Osteocyte (in vitro differentiated cells): ENCODE measurements at places on chromosomes 4 and X. TPM values are rescaled to one million over a fixed set of nuclear protein-coding genes. Genes with fewer than 3 reads are reported as not detected.
A peak's percentile ranks its signal among the peaks of the same experiment; 100 is the strongest.

DNA sequence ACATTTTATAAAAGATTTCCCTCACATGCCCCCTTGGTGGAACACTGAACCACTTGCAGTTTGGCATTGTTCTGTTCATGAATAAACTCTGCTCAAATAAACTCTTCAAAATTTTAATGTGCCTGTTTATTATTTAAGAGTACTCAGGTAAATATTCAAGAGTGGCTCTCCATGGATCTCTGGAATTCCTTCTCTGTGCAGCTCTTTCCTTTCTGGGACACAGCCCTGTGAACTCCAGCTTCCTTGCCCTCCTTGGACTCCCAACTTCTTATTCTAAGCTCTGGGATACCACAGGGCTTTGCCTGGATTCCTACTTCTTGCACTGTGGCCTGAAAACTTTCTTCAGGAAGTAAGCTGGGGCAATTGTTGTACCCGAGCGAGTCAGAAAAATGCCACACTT, 8.3 kb downstream of the BEX3 start:
- DNase-seq: no peak
- H3K4me3 ChIP-seq: no peak overlapping the region
- no peaks in the 10 kb centered on the region for H3K27me3 ChIP-seq
- no peaks in the 10 kb centered on the region for H3K4me1 ChIP-seq
- H3K36me3 ChIP-seq: no peaks in the 10 kb centered on the region
- H3K27ac ChIP-seq: no peak overlapping the region

DNA sequence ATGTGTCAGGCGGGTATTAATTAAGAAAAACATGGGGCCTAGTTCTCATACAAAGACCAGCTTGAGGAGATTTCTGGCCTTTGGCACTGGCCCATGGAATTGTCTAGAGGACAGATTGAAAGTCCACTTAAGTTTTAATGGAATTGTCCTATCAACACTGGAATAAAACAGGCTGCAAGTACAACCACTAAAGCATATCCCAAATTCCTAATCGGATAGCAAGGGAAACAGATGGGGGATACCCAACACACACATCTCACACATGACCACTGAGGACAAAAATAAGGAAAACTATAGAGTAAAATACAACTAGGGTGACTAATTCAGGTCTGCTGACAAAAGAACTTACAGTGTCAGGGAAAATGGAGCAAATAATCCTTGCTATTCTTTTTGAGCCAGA, 167.8 kb downstream of the GASK1B start:
- no peak for DNase-seq
- H3K27ac ChIP-seq: peak overlapping the region; percentile 69
- H3K36me3 ChIP-seq: peaks cover 3% of the 10 kb centered on the region
- H3K4me1 ChIP-seq: peaks cover 55% of the 10 kb centered on the region
- H3K27me3 ChIP-seq: no peaks in the 10 kb centered on the region
- H3K4me3 ChIP-seq: no peak overlapping the region

- H3K4me1 ChIP-seq: peaks cover 7% of the 10 kb centered on the region
- H3K4me3 ChIP-seq: no peak overlapping the region
- DNase-seq: no peak
- H3K27me3 ChIP-seq: peaks cover 2% of the 10 kb centered on the region
These were observed 18.3 kb downstream of the GRPR start for GRCh38 chrX:16141422-16142245.

DNA sequence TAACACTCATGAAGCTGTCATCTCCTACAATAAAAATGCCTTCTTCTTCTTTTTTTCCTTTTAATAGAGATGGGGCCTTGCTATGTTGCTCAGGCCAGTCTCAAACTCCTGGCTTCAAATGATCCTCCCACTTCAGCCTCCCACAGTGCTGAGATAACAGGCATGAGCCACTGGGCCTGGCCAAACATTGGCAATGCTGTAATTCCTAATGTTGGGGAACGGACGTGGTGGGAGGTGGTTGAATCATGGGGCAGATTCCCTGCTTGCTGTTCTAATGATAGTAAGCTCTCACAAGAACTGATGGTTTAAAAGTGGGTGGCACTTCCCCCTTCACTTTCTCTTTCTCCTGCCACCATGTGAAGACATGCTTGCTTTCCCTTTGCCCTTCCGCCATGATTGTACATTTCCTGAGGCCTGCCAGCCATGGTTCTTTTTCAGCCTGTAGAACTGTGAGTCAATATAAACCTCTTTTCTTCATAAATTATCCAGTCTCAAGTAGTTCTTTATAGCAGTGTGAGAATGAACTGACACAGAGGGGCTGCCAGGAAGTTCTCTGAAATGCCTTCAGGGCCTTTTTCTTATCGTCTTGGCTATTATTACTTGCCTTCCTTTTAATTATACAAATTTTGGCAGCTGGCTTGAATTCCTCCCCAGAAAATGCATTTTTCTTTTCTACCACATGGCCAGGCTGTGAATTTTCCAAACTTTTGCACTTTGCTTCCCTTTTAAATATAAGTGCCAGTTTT, 93.0 kb downstream of the CENPC start:
- H3K27me3 ChIP-seq: no peaks in the 10 kb centered on the region
- H3K36me3 ChIP-seq: peaks cover 13% of the 10 kb centered on the region
- peaks cover 1% of the 10 kb centered on the region for H3K4me1 ChIP-seq
- no peak overlapping the region for H3K27ac ChIP-seq
- DNase-seq: no peak

CITED1 gene
- 1.1 TPM in 1 of 2 replicates, not detected in the other for total RNA-seq

DNA sequence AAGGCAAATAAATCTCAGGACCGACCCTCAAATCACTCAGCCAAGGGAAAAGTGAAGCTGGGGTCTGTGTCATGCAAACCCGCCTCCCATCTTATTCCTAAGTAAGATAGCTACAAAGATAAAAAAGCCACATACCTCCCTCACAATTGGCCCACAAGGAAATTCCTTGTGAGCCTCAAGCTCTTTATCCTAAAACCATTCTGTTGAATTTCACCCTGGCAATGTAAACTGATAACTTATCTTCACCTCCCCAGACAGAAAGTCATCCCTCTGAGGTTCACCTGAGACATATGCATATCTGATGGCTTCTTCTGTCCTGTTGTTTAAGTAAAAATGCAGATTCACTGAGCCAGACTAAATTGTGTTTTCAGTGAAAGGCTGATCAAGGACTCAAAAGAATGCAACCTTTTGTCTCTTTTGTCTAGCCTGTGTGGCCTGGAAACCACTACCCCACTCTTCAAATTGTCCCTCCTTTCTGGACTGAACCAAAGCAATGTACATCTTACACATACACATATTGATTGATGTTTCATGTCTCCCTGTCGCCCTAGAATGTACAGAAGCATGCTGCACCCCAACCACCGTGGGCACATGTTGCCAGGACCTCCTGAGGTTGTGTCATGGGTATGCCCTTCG, 91.3 kb downstream of the MFAP3L start:
- no peaks in the 10 kb centered on the region for H3K36me3 ChIP-seq
- no peak overlapping the region for H3K27ac ChIP-seq
- peaks cover 2% of the 10 kb centered on the region for H3K27me3 ChIP-seq
- no peak for DNase-seq
- H3K4me3 ChIP-seq: no peak overlapping the region

PROM1 gene
- not detected in 2 replicates for total RNA-seq

DNA sequence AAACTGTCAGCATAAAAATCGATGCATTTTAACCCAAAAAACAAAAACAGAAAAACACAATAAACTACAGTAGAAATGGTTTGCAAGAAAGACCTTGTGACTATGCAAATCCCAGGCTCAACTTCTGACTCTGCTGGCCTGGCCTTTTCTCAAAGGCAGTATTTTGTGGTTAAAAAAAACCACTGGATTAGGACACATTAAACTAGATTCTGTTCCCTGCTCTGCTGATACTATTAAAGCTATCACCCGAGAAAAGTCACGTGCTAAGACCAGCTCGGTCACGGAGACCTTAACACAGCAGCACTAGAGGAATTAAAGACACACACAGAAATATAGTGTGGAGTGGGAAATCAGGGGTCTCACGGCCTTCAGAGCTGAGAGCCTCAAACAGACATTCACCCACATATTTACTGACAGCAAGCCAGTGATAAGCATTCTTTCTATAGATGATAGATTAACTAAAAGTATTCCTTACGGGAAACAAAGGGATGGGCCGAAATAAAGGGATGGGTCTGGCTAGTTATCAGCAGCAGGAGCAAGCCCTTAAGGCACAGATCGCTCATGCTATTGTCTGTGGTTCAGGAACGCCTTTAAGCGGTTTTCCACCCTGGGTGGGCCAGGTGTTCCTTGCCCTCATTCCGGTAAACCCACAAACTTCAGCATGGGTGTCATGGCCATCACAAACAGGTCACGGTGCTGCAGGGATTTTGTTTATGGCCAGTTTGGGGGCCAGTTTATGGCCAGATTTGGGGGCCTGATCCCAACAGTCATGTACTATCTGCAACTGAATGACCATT, 16.1 kb downstream of the CBR4 start:
- H3K4me3 ChIP-seq: no peak overlapping the region
- peaks cover 3% of the 10 kb centered on the region for H3K4me1 ChIP-seq
- H3K27ac ChIP-seq: peak overlapping the region; percentile 45
- DNase-seq: no peak
- no peaks in the 10 kb centered on the region for H3K27me3 ChIP-seq

FAM149A gene
- 2.0 and 2.3 TPM in 2 replicates for total RNA-seq

- no peak overlapping the region for H3K4me3 ChIP-seq
- H3K27me3 ChIP-seq: peaks cover 4% of the 10 kb centered on the region
- DNase-seq: no peak
These were observed 171.3 kb downstream of the UNC5C start for GRCh38 chr4:95377366-95377900.

- DNase-seq: no peak
- no peaks in the 10 kb centered on the region for H3K27me3 ChIP-seq
- H3K4me1 ChIP-seq: peaks cover 3% of the 10 kb centered on the region
- no peak overlapping the region for H3K4me3 ChIP-seq
- no peak overlapping the region for H3K27ac ChIP-seq
These were observed 287.7 kb upstream of the PCDH18 start for GRCh38 chr4:137819964-137820383.

GLRA3 gene
- total RNA-seq: not detected in 2 replicates

- no peak overlapping the region for H3K4me3 ChIP-seq
- DNase-seq: no peak
- peaks cover 5% of the 10 kb centered on the region for H3K36me3 ChIP-seq
- peak overlapping the region; percentile 99 for H3K27ac ChIP-seq
These were observed 26.1 kb downstream of the COQ2 start for GRCh38 chr4:83258461-83258860.

DNA sequence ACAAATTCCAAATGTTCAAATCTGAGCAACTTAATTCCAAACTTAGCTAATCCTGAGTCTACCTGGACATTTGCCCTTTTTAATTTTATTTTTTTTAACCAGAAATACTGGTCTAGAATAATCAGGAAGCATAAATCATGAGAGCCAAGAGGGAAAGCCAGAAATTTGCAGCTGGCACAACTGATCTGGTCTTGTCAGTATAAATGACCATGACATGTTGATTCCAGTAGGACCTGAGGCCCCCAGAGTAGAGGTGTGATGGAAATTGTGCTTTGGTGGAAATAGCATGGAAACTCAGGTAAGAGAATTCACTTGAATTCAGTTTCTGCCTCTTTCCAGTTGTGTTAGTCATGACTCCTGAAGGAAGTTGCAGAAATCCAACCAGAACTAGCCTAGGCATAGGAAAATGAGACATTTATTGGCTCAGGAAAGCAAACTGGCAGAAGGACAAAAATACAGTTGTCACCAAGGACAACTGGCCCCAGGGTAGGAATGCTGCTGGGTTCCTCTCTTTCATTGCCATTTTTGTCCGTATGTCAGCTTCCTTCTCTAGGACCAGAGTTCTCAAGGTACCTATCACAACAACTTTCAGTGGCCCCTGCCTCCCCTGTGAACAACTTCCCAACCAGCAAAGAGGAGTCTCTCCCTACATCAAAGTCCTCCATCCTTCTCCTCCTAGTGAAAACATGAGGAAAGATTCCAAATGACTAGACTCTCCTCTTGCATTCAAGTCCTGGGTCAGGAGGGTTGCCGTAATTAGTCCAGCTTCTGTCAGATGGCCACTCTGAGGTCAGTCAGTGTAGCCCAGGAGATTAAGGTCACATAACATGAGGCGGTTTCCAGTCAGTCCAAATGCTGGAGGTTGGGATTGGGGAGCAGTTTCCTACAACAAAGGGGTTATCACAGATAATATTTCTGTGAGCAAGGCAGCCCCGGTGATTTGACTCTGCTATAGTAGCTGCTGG, 29.3 kb upstream of the MYOZ2 start:
- no peaks in the 10 kb centered on the region for H3K36me3 ChIP-seq
- no peak overlapping the region for H3K4me3 ChIP-seq
- no peaks in the 10 kb centered on the region for H3K27me3 ChIP-seq
- peaks cover 22% of the 10 kb centered on the region for H3K4me1 ChIP-seq
- H3K27ac ChIP-seq: peak overlapping the region; percentile 41

GRCh38 chr4:113476800-113477199, 284.7 kb downstream of the CAMK2D start:
- H3K36me3 ChIP-seq: peaks cover 43% of the 10 kb centered on the region
- H3K27ac ChIP-seq: no peak overlapping the region
- no peaks in the 10 kb centered on the region for H3K27me3 ChIP-seq
- peaks cover 5% of the 10 kb centered on the region for H3K4me1 ChIP-seq

GRCh38 chr4:1807332-1807777, 14.3 kb downstream of the FGFR3 start:
- H3K36me3 ChIP-seq: peaks cover under 1% of the 10 kb centered on the region
- no peaks in the 10 kb centered on the region for H3K27me3 ChIP-seq
- H3K4me3 ChIP-seq: no peak overlapping the region
- H3K27ac ChIP-seq: no peak overlapping the region

EGFL6 gene
- not detected in 2 replicates for total RNA-seq

PDS5A gene
- total RNA-seq: 72.8 and 74.6 TPM in 2 replicates

DNA sequence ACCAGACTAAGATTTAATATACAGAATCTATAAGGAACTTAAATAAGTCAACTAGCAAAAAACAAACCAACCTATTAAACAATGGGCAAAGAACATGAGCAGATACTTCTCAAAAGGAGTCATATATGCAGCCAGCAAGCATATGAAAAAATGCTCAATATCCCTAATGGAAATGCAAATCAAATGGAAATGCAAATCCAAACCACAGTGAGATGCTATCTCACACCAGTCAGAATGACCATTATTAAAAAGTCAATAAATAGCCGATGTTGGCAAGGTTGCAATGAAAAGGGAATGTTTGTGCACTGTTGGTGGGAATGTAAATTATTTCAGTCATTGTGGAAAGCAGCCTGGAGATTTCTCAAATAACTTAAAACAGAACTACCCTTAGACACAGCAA, 97.0 kb upstream of the SLC6A14 start:
- no peak overlapping the region for H3K27ac ChIP-seq
- DNase-seq: no peak
- H3K4me3 ChIP-seq: no peak overlapping the region
- H3K4me1 ChIP-seq: no peaks in the 10 kb centered on the region
- no peaks in the 10 kb centered on the region for H3K27me3 ChIP-seq
- no peaks in the 10 kb centered on the region for H3K36me3 ChIP-seq

DNA sequence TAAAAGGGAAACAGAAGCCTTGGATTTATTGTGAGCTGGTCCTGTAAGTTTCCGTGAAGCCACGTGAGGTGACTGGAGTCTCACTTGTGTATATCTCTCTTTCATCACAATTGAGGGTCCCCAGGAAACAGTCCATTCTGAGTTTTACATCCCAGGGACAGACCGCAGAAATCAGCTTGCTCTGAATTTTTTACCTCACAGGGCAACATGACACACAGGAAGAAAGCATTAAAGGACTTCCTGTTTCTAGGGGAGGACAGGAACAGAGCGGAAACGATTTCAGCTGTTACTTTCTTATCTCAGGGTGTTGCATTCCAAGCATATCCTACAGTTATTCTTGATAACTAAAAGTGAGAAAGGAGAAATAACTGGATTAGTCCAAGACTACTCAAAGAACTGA, 553.5 kb downstream of the TRAM1L1 start:
- H3K4me1 ChIP-seq: no peaks in the 10 kb centered on the region
- H3K4me3 ChIP-seq: no peak overlapping the region

GRCh38 chr4:40317916-40318658, 17.0 kb upstream of the CHRNA9 start:
- H3K27ac ChIP-seq: peak overlapping the region; percentile 21
- H3K27me3 ChIP-seq: no peaks in the 10 kb centered on the region
- no peak overlapping the region for H3K4me3 ChIP-seq
- DNase-seq: no peak
- H3K36me3 ChIP-seq: no peaks in the 10 kb centered on the region
